ENCODE measurements at places on chromosomes 6 and 20.

DNA sequence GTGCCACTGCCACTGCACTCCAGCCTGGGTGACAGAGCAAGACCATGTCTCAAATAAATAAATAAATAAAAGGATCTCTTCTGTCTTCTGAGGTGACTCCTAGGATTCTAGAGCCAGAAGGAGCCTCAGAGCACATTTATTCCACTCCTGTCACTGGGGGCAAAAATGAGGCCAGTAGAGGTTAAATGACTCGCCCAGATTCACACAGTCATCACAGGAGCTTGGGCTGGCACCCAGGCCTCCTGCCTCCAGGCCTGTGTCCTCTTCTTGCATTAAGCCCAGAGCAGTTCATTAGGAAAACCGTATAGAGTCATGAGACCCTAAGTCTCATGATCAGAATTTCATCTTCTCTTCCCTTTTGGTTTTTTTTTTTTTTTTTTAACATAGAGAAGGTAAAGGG, 243.3 kb downstream of the NRN1 start:
- DNase-seq, result no peak

GRCh38 chr6:45132658-45133294, 195.4 kb upstream of the RUNX2 start:
- no peak for DNase-seq

DNA sequence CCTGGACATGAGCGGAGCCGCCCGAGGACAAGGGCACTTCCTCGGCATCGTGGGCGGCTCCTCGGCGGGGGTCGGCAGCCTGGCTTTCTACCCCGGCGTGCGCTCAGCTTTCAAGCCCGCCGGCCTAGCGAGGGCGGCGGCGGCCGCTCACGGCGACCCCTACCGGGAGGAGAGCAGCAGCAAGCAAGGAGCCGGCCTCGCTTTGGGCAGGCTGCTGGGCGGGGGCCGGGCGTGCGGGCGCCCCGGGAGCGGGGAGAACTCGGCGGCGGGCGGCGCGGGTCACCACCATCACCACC, 6.7 kb downstream of the PRDM13 start:
- peak; percentile 57 for DNase-seq

- DNase-seq, result no peak
Observed at GRCh38 chr6:115908906-115909559, 151.7 kb downstream of the FRK start.

DNA sequence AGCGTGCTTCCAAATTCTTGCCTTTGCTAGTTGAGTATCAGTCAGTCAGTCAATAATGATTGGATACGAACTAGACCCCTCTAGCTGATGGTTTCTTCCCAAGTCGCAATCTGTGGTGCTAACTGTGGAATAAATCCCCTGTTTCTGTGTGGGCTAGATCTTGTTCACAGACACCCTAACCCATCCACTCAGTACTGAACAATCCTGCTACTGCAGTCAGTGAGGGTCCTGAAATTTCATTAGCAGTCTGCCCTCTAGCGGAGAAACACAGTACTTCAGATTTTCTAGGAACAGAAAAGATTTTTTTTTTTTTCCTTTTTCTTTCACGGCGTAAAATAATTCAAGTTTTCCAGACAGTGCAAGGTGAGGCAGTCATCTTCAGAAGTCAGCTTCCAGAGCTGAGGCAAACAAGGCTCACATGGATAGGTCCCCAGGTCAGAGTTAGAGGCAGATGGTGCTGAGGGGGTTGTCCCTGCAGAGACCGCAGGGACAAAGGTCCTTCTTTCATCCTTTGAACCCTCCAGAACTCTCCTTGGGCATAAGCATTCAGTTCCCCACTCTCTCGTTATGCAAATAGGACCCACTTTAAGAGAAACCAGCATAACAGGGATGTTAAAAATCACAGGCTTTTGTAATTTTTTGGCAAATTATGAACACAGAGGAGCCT, 119.6 kb downstream of the SCML4 start:
- peak; percentile 13 for DNase-seq

DNA sequence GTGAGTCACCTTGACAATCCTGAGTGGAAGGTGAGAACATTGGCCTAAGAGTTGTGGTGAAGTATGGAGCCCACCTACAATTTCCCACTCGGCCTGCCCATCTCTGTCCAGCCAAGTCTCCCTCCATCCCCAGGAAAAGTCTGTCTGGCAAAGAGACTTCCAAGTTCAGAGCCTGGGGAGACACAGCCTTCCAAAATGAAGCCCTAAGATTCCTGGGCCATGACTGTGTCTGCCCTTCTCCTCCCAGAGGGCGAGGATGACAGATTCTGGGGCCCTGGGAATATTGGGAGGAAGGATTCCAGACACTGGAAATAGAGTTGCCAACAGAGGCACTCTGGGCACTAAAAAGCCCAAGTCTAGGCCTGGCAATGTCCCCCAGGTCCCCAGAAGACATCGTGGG, 176.8 kb downstream of the NFATC2 start:
- no peak for DNase-seq

- no peak for DNase-seq
Observed at GRCh38 chr6:54188846-54189245, 77.6 kb downstream of the MLIP start.

DNA sequence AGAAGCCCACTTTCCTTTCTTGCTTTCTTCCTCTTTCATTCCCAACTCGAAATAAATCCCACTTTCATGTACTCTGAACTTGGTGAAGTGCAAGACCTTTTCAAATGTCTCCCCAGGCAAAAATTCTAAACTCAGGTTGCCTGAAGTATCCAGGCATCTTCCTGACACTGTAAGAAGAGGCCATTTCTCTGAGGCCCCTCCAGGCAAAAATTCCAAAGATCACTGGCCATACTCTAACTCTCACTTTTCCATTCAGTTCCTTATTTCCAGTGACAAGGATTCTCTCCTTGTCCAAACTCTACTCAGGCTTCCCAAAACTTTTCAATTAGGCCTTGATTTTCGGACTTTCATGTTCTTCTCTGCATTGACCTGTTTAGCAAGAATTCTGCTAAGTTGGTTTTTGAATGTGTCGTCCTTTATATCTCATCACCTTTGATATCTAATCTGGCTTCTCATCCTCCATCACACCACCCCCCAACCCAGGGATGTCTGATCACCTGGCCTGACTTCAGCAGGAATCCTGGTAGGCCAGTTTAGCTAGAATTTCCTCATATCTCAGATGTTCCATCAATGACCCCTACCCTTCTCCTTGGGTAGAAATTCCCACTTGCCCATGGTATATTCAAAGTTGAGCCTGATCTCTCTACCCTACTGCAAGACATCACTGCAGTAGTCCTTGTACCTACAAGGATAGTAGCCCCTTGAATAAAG, 124.9 kb downstream of the RCAN2 start:
- no peak for DNase-seq

GRCh38 chr20:35305682-35306556, 13.7 kb upstream of the FAM83C start:
- no peak for DNase-seq

DNA sequence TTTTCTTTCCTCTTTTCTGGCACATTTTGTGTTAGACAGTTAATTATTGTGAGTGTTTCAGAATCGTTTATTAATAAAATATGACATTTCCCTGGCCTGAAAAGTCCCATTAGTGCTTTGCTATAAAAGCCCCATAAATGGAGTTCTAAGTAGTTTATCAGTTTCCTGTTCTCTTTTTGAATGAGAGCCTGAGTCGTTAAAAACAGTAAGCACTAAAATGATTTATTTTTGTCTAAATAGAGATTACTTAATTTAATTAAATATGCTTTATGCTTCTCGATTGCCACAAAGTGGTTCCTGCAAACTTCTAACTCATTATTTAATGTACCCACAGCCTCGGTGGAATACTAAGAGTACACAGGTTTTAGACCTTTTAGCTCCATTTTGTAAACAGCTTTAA, 577.9 kb downstream of the C6orf118 start:
- no peak for DNase-seq

DNA sequence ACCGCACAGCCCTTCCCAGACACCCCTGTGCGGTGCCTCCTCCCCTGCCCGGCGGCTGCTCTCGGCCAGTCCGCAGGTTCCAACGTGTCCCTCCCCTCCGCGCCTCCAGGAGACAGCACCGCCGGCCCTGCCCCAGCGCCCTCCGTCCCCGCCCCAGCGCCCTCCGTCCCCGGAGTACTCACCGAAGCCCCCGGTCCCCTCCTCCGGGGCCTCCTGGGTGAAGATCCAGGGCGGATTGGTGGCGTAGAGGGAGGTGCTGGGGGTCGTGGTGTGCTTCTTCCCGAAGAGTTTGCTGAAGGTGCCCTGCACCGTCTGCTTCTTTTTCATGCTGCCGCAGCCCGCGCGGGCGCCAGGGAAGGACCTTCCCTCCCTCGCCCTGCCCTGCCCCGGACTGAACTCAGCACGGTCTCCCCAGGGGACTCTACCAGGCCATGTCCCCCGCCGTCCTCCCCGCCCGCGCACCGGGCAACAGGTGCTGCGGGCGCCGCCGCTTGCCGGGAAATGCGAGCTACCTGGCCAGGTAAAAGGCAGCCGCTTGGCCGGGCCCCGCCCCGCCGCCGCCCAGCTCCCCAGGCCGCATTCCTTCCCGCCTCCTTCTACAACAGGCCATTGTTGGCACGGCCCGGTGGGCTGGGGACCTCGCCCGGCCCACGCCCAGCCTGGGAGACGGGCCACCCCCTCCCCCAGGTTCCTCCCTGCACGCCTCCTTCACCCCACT, at the start of gene C6orf132:
TSS of gene C6orf132 (minus strand) at position 503 of the 718 bp plus-strand sequence. CDS start at position 327, 176 bp downstream.
- no peak for DNase-seq

DNA sequence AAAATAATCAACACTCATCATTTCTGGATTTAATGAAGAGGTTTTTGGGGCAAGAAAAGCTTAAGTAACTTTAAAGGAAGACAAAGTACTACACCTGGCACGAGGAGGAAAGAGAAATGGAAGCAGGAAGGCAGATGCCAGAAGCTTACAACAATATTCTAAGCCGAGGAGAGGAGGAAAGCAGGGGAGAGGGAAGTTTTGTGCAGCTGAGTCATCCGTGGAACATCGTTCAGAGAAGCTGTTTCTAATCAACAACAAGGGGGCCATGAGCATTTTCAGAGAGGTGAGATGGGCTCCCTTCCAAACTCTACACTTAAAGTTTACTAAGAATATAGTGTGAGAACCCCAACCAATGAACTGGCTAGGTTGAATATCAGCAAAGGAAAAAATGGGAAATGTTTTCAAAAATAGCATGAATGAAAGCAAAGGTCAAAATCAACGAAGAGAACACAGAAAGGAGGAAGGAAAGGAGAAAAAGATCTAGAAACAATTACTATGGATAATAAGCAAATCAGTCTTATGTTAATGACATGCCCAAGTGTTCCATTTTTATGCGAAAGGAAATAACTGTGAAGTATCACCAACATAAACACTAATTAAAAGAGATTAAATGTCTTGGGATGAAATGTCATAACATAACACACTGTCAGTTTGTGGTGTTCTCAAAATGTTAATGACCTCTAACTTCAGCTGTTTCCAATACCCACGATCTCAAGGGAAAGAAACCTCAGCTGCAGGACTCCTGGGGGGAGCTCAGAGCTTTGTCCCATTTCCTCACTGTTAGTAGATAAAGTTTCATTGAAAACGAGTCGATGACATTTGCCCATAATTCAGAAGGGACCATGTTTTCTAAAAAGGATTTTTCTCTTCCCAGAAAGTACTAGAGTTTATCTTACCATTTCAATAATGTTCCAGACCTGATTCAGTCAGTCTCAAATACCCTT, 203.4 kb upstream of the STXBP5 start:
- DNase-seq, result no peak

- no peak for DNase-seq
Observed at GRCh38 chr6:161429921-161430490, 156.1 kb upstream of the AGPAT4 start.

DNA sequence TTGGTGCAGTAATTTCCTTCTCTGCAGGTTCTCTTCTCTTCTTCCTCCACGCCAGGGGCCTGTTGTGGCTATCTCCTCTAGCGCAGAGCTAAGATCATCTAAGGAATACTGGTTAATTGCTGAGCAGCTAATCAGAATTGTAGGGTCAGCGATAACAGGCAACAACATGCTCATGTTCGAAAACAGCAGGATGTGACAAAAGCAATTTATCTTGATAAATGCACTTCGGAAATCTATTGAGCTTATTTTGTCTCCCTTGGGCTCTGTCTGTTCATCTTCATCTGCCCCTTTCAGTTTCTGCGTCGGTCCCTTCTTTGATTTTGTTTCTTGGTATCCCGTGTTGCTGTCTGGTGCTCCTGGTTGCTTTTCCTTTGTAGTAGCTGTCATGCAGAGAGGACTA, 67.3 kb upstream of the MAP3K7 start:
- DNase-seq, result no peak
